ENCODE measurements at places on chromosomes 4 and X.

DNA sequence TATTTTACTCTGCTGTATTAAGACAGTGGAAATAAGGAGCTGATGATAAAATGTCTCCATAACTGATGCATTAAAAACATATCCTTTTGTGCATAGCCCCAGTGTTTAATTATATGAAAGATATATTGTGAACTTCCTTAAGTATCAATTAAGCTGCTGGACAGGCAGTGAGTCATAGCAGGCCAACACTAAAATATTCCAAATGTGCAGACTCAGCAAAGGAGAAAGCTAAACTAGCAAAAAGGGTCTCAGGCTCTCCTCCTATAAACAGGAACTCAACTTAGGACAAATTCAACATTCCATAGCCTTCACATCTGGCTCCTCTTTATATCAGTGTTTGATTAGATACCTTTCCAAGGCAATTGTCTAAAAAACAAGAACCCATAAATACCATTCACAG, 15.6 kb downstream of the TNMD start:
- DNase-seq = no peak

GRCh38 chrX:49618574-49618973, 19.8 kb downstream of the GAGE1 start:
- no peak for DNase-seq

- peak; percentile 59 for DNase-seq
Observed at GRCh38 chrX:9885150-9885549, 82.0 kb upstream of the CLDN34 start.

DNA sequence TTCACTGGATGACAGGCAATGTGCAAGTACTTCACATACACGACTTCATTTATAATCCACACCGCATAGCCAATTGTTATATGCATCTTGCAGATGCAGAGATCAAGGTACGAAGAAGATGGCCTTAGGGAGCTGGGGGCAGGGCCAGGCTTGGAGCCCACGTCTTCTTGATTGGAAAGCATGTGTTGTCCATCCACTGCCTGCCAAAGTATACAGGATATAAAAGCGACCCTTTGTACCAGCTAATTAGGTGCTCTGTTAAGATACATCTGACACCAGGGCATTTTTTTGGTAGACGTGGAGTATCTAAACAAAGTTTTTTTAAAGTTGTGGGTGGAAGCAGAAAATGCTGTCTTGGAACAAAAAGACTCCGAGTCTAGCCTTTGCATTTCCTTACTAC, 1.4 kb downstream of the C4orf36 start:
- DNase-seq = no peak

DNA sequence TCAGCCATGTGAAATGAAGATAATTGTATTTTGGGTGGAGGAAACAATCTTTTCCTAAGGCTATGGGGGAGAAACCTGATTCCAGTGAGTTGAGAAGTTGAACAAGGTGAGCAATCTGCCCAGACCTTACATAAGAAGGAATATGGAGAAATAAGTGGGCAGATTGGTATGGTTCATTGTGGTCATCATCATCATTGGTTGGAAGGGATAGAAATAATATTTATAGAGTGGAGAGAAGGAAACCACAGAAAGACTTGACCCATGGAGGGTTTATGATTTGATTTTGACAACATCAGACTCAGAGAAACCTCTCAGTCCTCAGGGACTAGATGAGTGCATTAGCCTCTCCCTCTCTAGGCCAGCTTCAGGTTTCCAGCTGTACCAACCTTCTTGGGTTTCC, 177.9 kb upstream of the NEIL3 start:
- DNase-seq = no peak

DNA sequence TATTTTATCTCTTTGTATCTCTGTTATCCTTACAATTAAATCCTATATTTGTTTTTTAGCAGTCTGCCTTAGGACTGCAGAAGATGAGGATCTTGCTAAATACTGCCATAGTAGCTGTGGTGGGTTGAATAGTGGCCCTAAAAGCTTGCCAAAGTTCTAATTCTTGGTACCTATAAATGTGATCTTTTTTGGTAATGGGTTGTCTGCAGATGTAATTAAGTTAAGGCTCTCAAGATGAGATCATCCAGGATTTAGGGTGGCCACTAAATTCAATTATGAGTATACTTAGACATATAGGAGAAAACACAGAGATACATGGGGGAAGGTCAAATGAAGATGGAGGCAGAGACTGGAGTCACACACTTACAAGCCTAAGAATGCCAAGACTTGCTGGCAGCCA, 1753.7 kb downstream of the RPA4 start:
- DNase-seq = no peak

DNA sequence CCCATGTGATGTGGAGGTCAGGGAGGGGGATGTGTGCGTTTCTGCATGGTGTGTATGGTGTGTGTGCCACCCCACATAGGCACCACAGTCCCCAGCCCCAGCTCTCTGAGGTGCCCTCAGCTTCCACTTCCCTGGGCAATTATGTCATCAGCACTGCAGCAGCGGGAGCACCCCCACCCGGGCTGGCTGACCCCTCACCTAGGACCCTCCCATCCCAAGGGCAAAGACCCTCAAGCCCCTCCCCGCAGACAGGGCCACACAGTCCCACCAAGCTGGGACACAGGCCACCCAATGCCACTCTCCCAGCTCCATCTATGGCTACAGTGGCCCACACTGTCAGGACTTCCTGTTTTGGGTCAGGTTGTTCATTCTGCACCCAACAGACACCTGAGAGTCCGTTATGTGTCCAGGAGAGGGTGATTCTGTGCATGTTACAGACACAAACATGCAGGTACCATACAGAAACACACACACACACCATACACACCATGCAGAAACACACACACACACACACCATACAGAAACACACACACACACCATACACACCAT, 75.2 kb downstream of the JAKMIP1 start:
- DNase-seq = no peak

DNA sequence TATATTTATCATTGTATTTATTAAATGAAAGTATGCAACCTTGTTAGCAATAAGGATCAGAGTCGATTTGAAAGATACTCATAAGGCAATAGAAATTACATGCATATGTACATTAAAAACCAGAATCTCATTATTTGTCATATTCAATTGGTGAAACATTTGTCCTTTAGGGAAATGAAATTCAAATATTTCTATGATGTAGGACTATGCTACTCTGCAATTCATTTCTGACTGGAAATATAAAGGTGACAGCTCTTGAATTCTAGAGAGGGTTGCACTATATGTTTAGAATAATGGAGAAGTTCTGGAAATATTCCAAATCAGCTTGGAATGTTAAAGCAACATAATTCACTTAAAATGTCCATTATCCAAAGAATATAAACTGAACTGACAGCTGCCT, 1519.8 kb downstream of the ARAP2 start:
- DNase-seq = no peak

DNA sequence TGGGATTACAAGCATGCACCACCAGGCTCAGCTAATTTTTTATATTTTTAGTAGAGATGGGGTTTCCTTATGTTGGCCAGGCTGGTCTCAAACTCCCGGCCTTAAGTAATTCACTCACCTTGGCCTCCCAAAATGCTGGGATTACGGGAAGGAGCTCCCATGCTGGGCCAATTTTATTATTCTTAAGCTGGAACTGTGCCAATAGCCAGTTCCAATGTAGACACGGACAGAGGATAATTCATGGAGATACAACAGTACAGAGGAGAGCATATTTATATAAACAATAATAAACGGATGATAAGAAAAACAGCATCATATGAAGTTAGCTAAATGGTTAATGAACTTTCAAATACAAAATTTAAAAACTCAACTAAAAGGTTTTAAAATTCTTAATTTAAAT, 87.8 kb downstream of the PPA2 start:
- DNase-seq = no peak

GRCh38 chr4:86223472-86223871, 136.4 kb downstream of the MAPK10 start:
- no peak for DNase-seq

DNA sequence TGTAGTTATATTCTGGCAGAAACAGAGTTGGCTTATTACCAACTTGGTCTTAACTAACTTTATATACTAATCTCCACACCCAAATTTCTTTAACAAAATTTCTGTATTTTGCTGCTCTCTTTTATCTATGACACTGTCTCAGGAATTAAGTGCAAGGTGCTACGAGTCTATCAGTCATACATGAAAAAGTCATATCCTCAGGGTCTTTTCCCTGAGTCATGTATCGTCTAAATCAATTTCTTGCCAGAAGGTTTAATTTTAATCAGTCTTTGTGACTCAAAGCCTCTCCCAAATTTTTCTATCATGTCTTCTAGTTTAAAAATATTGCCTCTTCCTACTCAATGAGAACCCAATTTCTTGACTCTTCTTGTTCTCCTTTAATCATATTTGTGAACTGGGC, 1803.6 kb upstream of the PCDH7 start:
- no peak for DNase-seq

DNA sequence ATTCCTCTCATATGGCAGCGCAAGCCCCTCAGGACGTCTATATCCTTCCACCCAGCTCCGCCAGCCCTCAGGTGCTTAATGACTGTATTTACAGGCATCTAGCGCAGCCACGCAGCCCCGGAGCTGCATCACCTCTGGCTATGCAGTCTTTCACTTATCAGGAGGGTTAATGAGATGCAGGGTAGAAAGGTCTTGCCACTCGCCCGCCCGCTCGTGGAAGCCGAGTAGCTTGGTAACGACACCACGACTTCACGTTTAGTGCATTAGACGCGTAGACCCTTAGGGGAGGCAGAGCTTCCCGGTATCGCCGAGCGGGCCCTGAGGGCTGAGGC, 1.5 kb upstream of the SLC16A2 start:
- peak; percentile 14 for DNase-seq

DNA sequence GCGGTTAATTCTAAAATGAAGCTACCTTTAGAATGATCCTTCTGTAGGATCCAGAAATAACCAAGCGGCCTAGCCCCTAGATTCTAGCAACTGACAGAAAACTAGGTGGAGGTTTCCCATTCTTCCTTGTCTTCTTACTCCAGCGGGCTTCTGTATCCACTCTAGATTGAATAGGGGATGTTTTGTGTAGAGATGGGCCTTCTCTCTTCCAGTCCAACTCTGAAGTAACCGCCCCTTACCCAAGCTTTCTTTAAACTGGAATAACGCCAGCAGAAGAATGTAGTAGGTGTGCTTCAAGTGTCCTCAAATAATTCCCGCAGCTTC, 386 bp upstream of the TMEM184C start:
- no peak for DNase-seq

- no peak for DNase-seq
Observed at GRCh38 chrX:109974906-109975655, 27.8 kb upstream of the TMEM164 start.

DNA sequence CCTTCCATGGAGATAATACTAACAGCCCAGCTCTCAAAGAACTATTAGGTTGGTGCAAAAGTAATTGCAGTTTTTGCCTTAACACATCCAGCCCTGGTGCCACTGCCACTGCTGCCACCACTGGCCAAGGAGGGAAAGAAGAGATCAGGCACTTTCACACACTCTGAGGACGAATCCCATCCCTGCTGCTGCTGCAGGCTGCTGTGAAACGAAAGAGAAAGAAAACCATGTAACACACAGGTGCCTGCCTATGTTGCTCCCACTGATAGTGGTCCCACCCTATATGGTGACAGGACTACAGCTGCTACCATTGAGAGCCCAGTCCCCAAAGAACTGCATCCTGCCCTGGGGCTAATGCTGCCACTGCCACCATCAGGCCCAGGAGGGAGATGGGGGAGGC, 35.1 kb downstream of the TMLHE start:
- DNase-seq = no peak

DNA sequence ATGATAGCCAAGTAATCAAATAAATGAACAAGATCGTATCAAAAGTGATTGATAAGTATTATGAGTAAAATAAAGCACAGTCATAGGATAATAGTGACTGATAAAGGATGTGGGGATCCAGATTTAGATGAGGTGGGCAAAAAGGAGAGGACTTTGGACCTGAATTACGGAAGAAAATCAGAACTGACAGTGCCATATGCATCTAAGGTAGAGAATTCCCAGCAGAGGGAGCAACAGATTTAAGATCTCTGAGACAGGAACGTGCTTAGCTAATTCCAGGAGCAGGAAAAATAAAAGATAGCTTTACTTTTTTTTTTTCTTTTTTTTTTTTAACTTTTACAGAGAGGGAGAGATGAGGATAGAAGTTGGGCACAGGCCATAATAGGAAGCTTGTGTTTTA, 189.9 kb downstream of the NWD2 start:
- DNase-seq = no peak

DNA sequence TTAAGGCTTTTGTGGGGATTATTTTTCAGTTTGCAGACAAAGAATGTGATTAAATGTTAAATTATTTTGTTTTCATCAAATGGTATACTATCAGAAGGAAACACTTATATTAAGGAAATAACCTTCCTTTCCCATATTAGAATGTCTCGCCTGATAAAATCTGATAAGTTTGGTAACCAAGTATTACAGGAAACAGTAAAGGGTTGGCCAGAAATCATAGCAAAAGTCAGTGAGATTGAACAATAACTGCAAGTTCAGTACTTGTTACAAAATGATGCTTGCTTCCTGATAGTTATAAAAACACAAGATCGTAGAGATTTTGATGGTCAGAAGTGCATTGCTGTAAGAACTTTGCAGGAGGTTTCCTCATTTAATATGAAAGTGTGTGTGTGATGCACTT, 40.5 kb downstream of the FABP2 start:
- no peak for DNase-seq

- no peak for DNase-seq
Observed at GRCh38 chr4:94305466-94306225, 37.0 kb downstream of the HPGDS start.

GRCh38 chrX:35507701-35508100, 290.4 kb upstream of the MAGEB16 start:
- no peak for DNase-seq

- no peak for DNase-seq
Observed at GRCh38 chr4:17187003-17187402, 288.6 kb upstream of the LDB2 start.

- DNase-seq = peak; percentile 37
Observed at GRCh38 chr4:112517067-112517634, 1.2 kb upstream of the NEUROG2 start.

GRCh38 chr4:138805736-138806135, 209.8 kb upstream of the NOCT start:
- DNase-seq = no peak

DNA sequence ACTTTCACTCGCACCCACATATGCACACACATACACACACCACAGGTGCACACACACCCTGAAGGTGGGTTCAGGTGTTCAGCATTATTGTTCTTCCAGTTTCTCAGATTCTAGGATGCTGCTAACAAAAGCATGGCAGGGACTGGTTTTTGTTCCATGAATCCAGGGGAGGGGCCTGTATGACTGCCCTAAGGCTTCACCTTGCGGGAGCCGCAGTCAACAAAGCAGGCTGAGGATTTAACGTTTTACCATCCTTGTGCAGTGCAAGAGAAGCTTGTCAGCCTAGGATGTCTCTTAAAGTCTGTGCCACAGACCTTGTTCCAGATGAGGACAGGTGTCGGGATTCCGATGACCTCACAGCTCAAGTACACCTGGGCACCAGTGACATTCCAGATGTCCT, 61.8 kb downstream of the POLR2B start:
- DNase-seq = no peak

- no peak for DNase-seq
Observed at GRCh38 chr4:57605376-57605775, 495.2 kb upstream of the IGFBP7 start.

GRCh38 chr4:148429206-148429605, 13.0 kb downstream of the NR3C2 start:
- no peak for DNase-seq

GRCh38 chr4:89379511-89380044, 72.0 kb upstream of the GPRIN3 start:
- no peak for DNase-seq

Data from stimulated activated naive CD8-positive, alpha-beta T cell treated with anti-CD3 and anti-CD28 coated beads, Interleukin-15, Interleukin-2, amounts not matched to agents 100 U/mL and 50 U/mL, for 24 hours (primary cell).